ENCODE measurements at places on chromosomes 13 and 19.

DNA sequence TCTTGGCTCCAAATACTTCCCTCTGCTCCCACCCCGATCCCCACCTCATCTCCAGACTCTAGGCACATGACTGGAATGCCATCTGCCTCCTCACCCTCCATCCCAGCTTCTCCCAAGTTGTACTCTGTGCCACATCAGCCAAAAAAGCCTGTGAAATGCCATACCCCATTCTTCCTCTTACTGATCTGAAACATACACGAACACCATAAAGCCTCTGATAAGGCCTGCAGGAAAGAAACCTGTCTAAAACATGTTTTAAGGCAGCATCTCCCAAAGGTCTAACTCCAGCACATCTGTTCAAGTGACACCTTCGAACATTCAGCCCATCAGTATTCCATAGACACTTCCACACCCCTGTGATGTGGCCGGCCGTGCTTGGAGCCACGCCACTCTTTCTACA, 5.6 kb downstream of the GRIK5 start:
- no peak for DNase-seq

DNA sequence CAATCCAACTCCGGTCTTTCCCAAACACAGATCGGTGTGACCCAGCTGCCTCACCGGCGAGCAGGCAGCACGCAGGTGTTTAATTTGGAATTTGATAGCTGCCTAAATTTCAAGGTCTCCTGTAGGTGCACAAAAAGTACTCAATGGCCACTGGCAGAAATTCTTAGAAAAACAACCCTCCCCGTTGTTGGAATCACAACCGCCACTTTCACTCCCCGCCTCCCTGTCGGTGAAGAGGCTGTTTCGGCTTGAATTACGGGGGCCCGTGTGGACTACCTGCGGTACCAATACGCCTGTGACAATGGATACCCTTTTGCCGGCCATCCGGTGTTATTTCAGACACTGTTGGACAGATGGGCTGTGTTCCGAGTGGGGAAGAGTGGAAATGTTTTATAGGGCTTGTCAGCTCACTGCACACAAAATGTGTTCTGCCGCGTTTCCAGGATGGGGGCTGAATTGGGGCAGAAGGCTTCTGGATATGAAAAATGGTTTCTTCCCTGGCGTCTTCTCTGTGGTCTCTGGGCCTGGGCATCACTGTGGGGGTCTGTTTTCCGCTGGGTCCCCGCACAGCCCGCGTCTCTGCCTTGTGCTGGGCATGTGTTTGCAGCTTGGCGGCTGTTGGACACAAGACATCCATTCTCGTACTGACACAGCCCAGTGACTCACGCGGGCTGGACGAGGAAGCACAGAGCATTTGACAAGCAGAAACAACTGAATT, 45.4 kb downstream of the ZIC5 start:
- no peak for DNase-seq

GRCh38 chr19:11434703-11435056, 241 bp downstream of the ODAD3 start:
- DNase-seq: no peak

DNA sequence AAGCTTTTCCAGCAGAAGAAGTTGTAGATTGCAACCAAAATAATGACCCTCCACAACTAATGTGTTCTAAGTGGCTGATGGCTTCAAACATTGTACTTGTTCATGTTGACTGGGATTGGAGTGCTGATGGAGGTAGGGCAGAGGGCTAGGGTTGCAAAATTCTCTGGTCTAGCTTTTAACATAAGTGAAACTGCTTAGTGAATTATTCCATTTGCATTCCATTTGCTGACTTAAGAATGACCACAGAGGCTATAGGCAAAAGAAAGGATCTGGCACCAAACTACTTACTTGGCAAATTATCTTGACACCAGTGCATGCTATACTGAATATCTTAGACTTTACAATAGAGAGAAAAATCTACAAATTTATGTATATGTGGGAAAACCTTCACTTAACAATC, 287.0 kb downstream of the FGF9 start:
- DNase-seq: no peak

- no peak for DNase-seq
Observed at GRCh38 chr19:47406711-47407416, 12.5 kb downstream of the MEIS3 start.

- no peak for DNase-seq
Observed at GRCh38 chr13:57874530-57874929, 243.0 kb downstream of the PCDH17 start.

- DNase-seq: no peak
Observed at GRCh38 chr13:68927387-68928026, 1180.1 kb upstream of the ATXN8OS start.

- no peak for DNase-seq
Observed at GRCh38 chr13:43838909-43839308, 40.6 kb downstream of the CCDC122 start.

GRCh38 chr19:3712663-3713611, 4.8 kb downstream of the TJP3 start:
- DNase-seq: no peak
